Activated CD4-positive, alpha-beta T cell treated with anti-CD3 and anti-CD28 coated beads, Interleukin-2, amount 10 ng/mL, durations not matched to agents 7 days and 5 days (primary cell): ENCODE measurements at places on chromosomes 12 and 14. TPM values are rescaled to one million over a fixed set of nuclear protein-coding genes. Genes with fewer than 3 reads are reported as not detected.

Gene PIWIL1
- total RNA-seq, result not detected

Gene CLEC14A
- total RNA-seq, result not detected

Gene ADAMTS20
- total RNA-seq, result not detected

DNA sequence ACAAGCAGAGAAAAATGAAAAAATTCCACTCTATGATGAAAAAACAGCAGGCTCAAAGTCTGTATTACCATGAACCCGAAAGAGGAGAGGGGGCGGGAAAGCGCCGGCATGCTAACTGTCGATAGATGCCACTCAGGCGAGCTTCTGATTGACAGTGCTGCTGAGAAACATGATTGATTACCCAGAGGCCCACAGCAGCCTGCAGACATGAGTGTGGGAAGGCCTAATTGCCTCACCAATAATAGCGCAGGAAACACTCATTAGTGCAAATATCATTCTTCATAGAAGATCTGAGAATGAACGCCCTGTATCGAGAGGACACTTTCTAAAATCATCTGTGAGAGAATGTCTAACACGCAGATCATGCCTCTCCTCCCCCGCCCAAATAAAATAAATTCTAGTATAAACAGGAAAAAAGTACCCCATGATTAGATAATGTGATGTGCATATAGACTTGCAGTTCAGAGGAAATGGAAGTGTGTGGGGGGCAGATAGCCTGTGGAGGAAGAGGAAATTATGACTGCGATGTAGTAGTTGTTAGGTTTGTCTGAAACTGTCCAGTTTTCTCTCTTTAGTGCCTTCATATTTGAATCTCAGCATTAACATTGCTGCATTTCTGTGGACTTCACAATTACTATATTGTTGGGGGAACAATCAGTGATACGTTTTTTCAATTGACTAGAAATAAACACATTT, 15.6 kb downstream of the TPH2 start:
- no peak for DNase-seq

GRCh38 chr12:48291511-48291910, 59.2 kb downstream of the ZNF641 start:
- DNase-seq, result no peak

Gene PLA2G1B
- total RNA-seq, result not detected

DNA sequence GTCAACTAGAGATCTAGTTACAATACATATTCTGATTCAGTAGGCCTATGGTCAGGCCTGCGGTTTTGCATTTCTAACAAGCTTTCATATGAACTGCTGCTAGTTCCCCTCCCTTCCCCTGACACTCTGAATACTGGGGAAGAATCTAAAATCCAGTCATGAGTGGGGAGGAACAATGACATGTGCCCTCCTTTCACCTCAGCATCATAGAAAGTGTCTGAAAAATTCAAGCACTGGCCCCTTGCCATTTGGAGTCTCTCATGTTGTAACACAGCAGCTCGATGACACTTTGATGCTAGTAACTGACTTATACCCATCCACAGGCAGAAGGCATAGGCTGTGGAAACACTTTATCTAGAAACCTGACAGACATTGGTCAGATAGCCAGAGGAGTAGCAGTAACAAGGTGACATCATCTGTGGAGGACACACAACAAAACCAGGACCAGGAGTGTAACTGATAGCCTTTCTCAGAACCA, 161.9 kb upstream of the RASSF8 start:
- no peak for DNase-seq

DNA sequence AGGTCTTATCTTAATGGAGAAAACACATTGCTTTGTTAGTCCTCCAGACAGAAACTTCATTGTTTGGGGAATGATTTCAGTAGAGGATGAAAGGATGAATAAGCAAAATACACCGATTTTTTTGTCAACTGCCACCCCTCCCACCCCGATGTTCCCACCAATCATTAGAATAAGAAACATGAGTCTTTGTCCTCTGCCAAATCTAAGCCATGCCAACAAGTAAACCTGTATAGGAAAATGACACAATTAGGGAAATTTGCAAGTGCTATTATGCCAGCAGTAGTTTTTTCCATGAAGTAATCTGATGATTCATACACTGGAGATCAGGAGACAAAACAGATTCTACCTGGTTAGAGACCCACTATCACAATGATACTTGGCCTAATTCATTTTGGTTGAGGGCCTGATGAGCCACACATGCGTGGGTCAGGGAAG, 35.9 kb downstream of the FLRT2 start:
- DNase-seq, result no peak

DNA sequence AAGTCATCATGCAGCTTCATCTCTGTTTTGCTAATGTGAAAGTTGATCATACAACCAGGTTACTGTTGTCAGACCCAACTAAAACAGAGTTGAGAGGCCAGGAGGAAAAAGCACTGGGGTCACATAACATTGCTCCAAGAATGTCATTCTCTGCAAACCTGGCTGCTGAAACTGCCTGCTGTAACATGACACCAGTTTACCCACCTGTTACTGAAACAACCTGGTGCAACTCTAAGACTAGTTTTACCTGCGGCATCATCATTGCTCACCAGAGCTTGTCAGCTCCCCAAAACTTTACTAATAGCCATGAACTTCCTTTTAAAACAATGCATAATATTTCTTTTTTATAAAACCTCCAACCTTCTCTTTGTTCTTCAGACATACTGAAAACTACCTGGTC, 30.7 kb upstream of the DEGS2 start:
- DNase-seq, result no peak

GRCh38 chr14:99626041-99626648, 18.8 kb upstream of the HHIPL1 start:
- DNase-seq, result no peak

DNA sequence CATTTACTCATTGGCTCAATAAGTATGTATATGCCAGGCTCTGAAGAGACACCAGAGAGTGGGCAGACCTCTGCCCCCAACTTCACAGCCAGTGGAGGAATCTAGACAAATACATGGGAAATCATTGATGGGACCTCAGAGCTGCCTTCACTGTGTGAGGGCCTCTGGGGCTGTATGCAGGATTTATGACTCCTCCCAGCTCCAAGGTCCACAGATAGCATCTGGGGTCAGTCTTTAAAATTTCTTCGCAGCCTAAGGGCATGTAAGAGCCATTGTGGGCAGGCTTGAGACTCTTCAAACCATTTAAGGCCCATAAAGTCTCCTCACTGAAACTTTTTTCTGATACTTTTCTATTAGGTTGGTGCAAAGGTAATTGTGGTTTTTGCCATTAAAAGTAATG, 125.5 kb downstream of the SPTSSA start:
- DNase-seq, result no peak

Gene CGRRF1
- 9.6 TPM for total RNA-seq

Gene GLT1D1
- total RNA-seq, result 0.10 TPM

- no peak for DNase-seq
Observed at GRCh38 chr14:50087341-50088116, 28.8 kb downstream of the VCPKMT start.

DNA sequence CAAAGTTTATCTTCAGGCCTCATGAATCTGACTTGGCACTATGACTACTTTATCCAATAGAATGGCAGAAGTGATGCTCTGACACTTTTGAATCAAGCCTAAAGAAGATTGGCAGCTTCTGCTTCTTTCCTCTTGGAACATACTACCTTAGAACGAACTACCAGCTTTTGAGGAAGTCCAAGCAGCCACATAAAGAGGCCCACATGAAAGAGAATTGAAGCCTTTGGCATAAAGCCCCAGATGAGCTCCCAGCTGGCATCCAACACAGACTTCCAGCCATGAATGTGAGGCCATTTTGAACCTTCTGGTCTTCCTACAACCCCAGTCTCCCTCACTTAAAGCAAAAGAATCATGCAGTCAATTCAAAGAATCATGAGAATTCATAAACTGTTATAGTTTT, 65.8 kb downstream of the EEA1 start:
- DNase-seq, result no peak

GRCh38 chr12:102534899-102535298, 54.5 kb upstream of the IGF1 start:
- DNase-seq, result no peak

Gene RPGRIP1
- total RNA-seq, result not detected

GRCh38 chr12:98581101-98581500, 12.4 kb upstream of the SLC25A3 start:
- DNase-seq, result no peak

Gene CMA1
- total RNA-seq, result not detected

Gene GALNT9
- not detected for total RNA-seq

Gene NOXRED1
- 0.22 TPM for total RNA-seq
